Nephron progenitor cell (in vitro differentiated cells): ENCODE measurements at places on chromosomes 12 and 14.

- no peak for DNase-seq
These were observed 28.9 kb downstream of the VDR start for GRCh38 chr12:47875746-47876439.

- peak; percentile 98 for DNase-seq
These were observed at the start of gene IFT81 for GRCh38 chr12:110124269-110124995. IFT81 (plus strand) TSS chr12:110124357; CDS start chr12:110127381, 3,024 bp downstream.

DNA sequence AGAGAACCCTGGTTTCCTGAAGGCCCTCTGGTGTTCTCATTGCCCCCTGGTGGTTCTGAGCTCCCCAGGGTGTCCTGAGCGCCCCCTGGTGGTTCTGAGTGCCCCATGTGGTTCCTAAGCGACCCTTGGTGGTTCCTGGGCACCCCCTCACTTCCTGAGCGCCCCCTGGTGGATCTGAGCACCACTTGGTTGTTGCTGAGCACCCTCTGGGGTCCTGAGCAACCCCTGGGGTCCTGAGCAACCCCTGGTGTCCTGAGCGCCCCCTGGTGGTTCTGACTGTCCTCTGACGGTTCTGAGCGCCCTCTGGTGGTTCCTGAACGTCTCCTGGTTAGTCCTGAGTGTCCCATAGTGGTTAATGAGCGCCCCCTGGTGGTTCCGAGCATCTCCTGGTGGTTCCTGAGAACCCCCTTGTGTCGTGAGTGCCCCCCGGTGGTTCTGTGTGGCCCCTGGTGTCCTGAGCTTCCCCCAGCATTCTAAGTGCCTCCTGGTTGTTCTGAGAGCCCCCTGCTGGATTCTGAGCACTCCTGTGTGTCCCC lies 568.3 kb downstream of the TMEM121 start:
- DNase-seq = peak; percentile 2

- no peak for DNase-seq
These were observed 417.1 kb downstream of the AEBP2 start for GRCh38 chr12:19856389-19856788.

- no peak for DNase-seq
These were observed 5.0 kb upstream of the SRSF9 start for GRCh38 chr12:120474616-120474960.

GRCh38 chr12:6574576-6575295 lies 6.6 kb upstream of the NOP2 start:
- DNase-seq = no peak

DNA sequence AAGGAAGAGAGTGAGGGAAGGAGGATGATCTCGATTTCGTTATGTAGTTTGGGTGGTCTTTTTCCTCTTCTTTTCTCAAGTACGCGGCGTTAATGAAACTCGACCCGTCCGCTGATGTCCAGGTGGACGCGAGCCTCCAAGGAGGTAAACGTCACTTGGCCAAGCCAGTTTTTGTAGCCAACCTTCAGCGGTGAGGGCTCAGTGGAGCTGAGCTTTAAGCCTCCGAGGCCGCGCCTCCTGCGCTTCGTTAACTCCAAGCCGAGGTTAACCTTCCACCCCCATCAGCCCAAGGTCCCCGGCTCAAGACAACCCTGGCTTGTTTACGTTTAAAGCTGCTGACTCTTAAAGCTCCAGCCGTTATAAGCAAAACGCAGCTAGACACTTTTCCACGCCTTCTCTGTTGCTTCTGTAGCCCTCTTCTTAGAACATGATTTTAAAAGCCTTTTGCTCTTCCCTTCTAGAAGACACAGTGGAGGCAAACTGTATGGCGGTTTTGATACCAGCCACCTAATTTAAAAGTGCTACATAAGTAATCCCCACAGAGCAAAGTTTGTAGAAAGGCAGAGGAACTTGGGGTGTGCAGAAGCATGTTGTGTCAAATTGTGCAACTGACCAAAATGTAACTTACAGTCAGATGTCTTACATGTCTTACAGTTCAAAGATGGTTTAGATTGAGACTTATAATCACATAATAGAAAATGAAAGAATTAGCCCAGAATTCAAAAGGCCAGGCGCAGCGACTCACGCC lies 923 bp upstream of the ITPR2 start:
- peak; percentile 57 for DNase-seq

GRCh38 chr14:101379842-101380241 lies 181.5 kb upstream of the DIO3 start:
- DNase-seq = no peak

GRCh38 chr12:52805000-52805399 lies 8.9 kb downstream of the KRT4 start:
- DNase-seq = no peak

DNA sequence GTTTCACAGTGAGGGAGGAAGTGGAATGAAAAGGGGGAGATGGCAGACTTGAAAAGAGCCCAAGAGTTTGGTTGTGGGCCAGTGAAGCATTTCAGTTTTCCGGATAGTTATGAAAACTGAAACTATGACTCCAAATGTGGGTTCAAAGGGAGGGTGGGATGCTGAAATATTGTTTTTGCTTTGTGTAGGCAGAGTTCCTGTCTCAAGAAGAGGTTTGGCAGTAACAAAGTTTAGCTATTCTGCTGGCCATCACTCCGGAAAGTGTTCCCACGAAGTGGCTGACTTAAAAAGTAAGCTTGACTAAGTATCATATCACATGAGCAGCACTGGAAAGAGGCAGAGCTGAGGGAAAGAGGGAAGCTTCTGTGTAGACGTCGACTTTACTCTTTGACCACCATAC lies 85.2 kb downstream of the CAND1 start:
- DNase-seq = no peak

- DNase-seq = no peak
These were observed 294.3 kb upstream of the FBXO33 start for GRCh38 chr14:39726563-39726962.

DNA sequence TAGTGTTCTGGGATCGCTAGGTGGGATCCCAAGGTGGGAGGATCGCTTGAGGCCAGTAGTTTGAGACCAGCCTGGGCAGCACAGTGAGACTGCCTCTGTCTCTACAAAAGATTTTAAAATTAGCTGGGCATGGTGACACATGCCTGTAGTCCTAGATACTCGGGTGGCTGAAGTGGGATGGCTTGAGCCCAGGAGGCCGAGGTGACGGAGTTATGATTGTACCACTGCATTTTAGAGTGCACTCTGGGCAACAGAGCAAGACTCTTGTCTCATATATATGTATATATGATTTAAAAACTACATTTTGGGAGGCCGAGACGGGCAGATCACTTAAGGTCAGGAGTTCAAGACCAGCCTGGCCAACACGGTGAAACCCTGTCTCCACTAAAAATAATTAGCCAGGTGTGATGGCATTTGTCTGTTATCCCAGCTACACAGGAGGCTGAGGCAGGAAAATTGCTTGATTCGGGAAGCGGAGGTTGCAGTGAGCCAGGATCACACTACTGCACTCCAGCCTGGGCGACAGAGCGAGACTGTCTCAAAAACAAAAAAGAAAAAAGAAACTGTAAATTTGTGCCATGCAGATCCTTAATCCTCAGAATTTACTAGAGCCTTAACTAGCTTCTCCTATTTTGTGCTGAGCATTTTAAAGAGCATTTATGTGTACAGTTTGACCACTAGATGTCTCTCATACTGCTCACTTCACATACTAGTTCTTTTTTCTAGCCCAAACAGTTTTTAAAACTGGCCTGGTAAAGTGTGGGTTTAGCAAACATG lies 114.8 kb downstream of the MON2 start:
- DNase-seq = no peak

GRCh38 chr12:58302487-58303011 lies 361.2 kb downstream of the ATP23 start:
- no peak for DNase-seq

GRCh38 chr12:96989916-96990315 lies 82.9 kb downstream of the NEDD1 start:
- DNase-seq = peak; percentile 28

GRCh38 chr12:95173392-95174251 lies 43.6 kb downstream of the FGD6 start:
- DNase-seq = no peak

DNA sequence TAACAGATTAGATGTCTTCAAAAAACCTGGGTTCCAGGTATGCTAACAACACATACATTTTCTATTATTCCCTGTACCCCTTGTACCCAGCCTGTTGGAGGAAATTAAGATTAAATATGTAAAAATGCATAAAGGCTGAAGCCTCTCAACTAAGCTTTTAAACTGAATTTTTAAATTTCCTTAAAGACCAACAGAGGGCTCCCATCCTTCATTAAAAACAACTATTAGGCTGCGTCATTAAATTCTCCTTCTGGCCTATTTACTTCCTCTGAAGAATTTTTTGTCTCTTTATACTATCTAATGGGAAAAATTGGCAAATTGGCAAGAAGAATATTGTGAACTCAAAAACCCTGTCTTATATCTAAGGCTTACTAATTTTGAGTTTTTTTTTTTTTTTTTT lies 21.8 kb downstream of the SENP1 start:
- no peak for DNase-seq

GRCh38 chr12:112261559-112261958 lies 120.7 kb downstream of the HECTD4 start:
- no peak for DNase-seq

DNA sequence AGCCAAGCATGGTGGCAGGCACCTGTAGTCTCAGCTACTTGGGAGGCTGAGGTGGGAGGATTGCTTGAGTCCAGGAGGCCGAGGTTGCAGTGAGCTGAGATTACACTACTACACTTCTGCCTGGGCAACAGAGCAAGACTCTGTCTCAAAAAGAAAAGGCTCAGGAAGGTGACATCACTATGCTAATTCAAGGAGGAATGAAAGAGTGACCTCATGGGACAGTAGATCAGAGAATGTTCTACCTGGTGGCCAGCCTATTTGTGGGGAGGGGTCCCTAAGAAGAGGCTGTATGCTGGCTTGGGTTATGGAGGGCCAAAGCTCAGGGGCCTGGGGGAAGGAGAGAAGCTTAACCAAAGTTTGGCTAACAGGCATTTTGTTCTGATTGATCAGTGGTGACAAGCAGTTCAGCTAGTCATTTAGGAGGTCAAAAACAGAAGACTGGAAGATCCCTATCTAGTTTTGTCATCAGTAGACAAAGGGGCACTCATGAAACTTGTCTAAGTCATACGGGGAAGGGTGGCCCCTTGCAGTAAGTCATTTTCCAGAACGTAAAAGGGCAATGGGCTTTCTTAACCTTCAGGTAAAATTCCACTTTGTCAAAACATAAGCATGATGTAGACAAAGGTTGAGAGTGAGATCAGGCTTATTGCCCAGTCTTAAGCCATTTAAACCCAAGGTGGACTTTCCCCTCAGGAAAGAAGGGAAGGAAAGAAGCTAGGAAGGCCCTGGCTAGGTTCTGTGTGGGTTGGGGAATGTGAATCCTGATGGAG lies 60.8 kb upstream of the EEA1 start:
- DNase-seq = no peak

DNA sequence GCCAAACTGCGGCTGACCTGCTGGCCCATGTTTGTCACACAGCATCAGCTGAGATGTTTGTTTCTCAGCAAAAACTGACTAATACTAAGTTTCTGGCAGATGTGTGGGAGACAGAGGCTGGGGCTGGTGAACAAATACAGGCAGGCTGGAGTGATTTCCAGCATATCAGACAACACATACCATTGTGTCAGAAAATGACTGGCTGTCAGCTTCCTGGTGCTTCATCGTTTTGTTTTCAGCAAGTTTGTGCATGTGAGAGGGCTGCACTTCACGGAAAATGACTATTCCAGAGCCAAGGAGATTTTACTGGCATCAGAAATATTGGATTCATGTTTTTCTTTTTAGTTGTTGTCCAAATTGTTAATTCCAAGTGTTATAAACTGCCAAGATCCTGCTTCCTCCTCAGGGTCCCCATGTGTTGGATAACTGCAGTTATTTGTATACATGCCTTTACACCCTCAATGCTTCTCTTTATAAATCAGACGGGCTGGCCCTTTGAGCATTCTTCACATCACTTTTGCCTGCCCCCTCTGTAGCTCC lies 145.7 kb downstream of the GALC start:
- DNase-seq = no peak

DNA sequence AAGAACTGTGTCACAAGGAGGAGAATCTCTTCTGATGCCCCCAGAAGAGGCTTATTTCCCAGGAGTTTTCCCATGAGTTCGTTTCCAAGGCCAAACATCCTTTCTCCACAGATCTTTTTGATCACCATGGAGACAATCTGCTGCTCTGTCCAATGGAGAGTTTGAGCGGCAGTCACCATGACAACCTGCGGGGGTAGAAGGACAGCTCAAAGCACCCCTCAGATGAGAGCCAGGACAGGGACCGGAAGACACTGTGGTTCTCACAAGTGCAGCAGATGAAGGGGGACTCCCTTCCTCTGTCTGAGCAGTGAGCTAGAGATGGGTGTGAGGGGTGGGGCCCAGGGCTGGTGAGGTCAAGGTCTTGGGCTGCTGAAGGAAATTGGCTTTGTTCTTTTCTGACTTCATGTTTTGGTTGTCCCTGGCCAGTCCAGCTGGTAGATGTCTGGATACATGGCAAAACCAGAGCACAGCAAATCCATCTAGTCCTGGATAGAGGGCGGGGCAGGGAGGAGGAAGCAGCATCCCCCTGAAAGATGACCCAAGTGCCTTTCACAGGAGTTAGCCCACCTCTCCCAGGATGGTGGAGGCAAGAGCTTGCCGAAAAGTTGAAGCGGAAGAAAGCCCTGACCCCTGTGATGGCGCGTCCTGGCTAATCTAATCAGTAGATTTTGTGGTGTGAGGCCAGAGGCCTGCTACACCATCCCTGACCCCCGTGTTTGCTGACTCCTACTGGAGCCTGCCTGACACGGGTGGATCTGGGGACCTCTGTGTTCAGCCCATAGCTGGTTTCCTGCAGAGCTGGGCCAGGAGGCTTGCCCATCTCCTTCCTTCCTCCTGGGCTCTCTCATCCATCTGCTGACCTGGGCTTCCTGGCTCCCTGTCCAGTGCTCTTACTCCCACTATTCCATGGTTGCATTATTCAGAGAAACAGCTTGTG lies 24.4 kb downstream of the DHRS2 start:
- no peak for DNase-seq

- DNase-seq = no peak
These were observed 189.9 kb downstream of the VRK1 start for GRCh38 chr14:96987086-96987474.

GRCh38 chr14:96979611-96980074 lies 182.5 kb downstream of the VRK1 start:
- peak; percentile 31 for DNase-seq

GRCh38 chr14:40340708-40341107 lies 908.5 kb upstream of the FBXO33 start:
- no peak for DNase-seq

DNA sequence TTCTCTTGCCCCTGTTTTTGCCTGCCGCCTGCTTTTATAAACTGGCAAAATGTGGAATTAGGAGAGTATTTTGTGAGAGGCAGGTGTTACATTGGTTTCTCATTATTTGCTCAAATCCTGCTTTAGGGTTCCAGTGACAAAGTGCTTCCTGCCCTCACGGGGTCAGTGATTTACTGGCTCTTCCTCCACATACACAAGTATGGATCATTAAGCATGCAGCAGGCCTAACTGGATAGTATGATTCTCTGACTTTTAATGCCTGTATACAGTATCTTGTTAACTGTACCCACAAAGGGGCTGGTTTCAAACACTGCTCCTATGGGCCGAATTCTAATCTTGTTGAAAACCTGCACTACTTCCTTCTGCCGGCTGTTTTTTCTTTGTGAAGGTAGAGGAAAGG lies 63.2 kb downstream of the PTCSC3 start:
- peak; percentile 14 for DNase-seq
